Right ventricle myocardium inferior (tissue), 1 donor: ENCODE measurements at places on chromosomes 11 and 22. TPM values are rescaled to one million over a fixed set of nuclear protein-coding genes. Genes with fewer than 3 reads are reported as not detected.

Gene OR10D3
- not detected for total RNA-seq

GRCh38 chr11:61446211-61446651 is 16.3 kb downstream of the SDHAF2 start:
- peak; percentile 94 for DNase-seq

DNA sequence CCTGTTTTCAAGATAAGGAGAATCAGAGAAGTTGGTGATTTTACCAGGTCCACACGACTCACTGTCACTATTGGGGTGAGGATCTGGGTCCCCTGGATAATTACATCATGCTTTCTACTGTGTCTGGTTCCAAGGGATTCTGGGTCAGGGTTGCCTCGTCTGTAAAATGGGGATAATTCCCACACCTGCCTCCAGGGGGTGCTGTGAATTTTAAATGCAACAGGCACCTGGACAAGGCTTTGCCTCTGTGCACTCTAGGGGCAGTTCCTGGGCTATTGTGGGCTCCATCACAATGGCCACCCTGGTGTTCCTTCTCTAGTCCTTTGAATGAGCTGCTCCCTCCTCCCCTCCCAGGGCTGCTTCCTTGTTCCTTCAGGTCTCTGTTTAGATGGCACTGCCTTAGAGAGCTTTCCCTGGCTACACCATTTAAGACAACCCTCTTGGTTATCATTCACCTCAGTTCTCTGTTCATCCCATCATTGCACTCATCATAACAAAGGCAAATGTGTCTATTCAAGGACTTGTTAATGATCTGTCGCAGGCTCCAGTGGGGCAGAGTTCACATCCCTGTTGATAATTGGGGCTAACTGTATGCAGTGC is 178.6 kb downstream of the MIAT start:
- DNase-seq = no peak

- no peak for DNase-seq
Observed at GRCh38 chr11:122836916-122837315, 1.4 kb upstream of the CRTAM start.

Gene KCNJ5
- 7.5 TPM for total RNA-seq

Gene FHIP1B
- 13.3 TPM for total RNA-seq
